ENCODE measurements at places on chromosomes 2 and 18.

DNA sequence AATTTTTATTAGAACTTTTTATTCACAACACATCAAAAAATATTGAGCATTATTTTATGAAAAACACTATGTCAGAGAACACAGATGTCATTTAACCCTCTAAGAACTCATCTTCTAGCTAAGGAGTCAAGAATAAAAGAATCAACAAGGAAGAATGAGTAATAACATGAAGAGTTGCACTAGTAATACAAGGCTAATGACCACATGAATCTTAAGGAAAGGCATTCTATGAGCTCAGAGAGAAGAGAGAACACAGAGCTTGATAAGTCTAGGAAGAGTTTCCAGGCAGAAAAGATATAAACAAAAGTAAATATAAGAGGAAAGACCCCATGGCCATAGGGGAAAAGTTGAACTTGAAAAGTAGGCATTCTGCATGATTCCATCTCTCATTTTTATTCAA is 166.5 kb downstream of the MAIP1 start:
- no peak for DNase-seq

DNA sequence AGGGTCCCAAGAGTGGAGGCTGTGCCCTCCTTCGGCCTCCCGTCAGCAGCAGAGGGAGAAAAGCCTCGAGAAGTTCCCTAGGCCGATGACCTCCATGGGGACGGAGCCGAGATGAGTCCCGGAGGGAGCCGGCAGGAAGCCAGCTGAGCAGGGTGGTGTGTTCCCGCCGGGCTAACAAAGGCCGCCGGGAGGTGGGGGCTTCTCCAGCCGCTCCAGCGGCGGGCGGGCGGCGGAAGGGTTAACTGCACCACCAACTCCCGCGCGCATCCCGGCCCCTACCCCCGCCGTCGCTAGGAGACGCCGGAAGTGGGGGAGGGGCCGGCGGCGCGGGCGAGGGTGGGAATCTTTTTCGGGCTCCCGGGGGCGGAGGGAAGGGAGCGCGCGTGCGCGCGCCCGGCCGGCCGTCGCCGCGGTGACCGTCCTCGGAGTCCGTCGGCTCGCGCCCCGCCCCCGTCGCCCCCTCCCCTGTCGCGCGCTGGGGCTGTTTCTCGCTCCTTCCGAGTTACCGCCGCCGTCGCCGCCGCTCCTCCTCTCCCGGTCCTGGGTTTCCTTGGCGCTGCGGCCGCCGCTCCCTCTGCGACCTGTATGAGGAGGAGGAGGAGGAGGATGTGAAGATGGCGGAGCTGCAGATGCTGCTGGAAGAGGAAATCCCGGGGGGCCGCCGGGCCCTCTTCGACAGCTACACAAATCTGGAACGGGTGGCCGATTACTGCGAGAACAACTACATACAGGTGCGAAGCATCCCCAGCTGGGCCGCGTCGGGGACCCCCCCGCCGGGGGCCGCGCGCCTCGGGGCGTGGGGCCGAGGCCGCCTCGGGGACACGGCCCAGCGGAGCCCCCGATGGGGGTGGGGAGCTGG is at the start of gene ABI2:
Gene ABI2, plus strand, starts transcription at position 494 of the 859 bp plus-strand sequence. Its CDS starts 121 bp downstream, at position 615.
- DNase-seq = peak; percentile 96

DNA sequence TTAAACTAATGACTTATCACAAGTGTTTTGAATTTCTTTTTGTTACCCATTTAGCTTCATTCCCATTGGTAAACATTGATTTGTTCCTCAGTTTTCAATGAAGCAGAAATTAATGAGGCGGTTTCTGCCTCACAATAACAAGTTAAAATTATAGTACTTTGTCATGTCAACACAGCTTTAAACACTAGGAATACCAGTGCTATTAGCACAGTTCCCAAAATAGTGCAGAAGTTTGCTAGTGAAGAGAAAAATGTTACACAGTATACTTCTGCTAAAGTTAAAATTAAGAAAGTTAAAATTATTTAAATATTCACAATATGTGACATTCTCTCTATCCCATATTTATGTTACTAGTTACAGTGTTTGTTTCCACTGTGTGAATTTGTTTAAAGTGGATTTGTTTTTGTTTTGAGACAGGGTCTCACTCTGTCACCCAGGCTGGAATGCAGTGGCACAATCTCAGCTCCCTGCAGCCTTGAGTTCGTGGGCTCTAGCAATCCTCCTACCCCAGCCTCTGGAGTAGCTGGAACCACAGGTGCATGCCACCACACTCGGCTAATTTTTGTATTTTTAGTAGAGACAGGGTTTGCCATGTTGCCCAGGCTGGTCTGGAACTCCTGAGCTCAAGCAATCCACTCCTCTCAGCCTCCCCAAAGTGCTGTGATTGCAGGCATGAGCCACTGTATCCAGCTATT is 3.8 kb upstream of the CHN1 start:
- no peak for DNase-seq

GRCh38 chr2:145012214-145012670 is 492.3 kb upstream of the ZEB2 start:
- no peak for DNase-seq

DNA sequence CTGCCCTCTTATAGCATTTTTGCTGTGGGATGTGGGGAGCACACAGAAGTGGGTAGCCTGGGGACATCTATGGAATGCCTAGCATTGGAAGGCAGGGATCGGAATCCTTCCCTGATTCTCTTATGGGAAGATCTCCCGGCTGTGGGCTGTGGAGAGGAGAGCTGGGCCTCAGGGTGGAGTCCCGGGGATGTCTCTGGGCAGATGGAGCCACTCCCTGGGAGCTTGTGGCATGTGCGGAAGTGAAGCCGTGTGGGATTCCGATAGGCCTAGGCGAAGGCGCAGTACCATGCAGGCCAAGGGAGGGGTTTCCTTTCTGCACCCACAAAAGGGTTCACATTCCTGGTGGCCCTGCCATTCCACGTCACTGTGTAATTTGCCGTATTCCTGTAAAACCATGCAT is 87.9 kb downstream of the GLI2 start:
- DNase-seq = no peak

GRCh38 chr18:57294547-57294946 is 57.8 kb upstream of the ST8SIA3 start:
- DNase-seq = no peak

DNA sequence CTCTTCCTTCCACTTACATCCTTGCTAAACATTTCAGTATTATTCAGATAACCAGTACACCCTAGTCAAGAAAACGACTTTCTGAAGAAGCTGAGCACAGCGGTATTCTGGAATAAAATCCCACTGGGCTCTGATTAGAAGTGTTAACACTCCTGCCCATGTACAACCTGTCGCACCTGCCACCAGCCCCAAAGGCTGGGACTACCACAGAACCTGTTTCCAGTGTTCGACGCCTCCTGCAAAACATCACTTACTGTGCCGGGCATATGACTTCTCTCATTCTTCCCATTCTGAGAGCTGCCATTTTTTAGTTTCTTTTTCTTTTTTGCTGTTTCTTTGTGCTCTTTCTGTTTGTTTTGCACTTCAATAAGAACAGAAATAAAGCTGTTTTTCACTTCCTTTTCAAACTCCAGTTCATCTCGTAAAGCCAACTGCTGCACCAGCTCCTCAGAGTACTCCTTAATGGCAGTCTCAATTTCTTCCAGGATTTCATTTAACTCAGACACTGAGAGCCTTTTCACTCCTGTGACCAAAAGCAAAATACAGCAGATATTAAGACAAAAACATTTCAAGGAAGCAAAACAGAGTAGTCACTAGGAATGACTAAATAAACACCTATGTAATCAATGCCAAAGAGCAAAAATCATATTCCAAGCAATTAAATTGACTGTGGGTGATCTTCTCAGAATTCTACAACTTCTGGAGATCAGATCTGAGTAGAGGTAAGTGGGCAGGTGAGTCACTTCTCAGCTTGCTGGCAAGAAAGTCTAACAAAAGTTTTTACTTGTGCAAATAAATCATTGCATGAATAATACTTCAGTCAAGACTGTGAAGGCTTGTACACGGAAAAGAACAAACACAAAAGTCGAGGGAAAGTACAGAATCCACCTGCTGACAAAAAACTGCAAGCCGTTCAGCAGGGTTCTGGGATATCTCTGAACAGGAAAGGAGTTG is 19.3 kb downstream of the FEZ2 start:
- DNase-seq = no peak

DNA sequence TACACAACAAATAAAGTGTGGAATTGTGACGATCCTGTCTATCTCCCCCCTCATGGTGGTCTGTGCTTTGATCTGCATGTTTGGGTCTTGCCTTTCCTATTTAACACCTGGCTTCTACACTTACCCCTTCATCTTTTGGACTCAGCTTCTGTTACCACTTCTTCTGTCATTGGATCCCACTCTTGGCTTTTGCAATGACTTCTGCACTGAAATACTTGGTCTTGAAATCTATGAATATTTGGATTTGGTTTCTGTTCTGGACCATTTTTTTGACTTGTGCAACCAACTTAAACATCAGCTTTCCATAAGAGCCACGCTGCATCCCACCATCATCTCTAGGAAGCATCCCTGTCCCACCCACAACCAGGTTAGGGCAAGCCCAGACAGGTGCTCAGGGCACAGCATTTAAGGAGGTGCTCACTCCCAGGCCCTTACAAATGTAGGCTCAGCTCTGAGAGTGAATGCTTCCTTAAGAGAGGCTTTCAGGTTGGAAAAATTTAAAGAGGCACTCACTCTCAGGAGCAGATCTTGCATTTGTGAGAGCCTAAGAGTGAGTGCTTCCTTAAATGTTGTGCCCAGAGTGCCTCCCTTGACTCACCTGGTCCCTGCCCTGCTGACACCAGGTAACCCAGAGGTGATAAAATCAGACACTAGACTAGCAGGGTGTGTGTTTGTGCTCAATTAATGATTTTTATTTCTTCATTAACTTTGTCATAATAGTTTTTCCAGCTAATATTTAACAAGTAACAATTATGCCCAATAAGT is 124.5 kb upstream of the SH3BP4 start:
- no peak for DNase-seq

DNA sequence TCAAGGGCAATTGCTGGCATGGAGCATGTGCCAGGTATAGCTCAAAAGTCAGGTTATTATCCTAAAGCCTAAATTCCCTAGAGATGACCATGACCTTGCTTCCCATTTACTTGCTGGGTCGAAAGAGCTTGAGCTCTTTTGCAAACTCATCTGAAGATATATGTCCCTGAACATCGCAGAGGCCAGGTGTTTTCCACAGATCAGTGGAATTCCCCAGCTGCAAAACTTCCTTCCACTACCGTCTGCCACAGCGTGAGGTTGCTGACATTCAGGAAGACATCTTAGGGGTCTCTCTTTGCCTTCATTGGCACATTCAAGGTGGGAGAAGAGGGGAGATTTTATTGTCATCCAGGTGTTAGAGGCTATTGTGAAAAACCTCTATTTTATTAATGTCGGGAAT is 171.0 kb downstream of the MIB1 start:
- DNase-seq = no peak

- DNase-seq = no peak
Measured at GRCh38 chr2:214837466-214837865, 28.0 kb upstream of the BARD1 start.

DNA sequence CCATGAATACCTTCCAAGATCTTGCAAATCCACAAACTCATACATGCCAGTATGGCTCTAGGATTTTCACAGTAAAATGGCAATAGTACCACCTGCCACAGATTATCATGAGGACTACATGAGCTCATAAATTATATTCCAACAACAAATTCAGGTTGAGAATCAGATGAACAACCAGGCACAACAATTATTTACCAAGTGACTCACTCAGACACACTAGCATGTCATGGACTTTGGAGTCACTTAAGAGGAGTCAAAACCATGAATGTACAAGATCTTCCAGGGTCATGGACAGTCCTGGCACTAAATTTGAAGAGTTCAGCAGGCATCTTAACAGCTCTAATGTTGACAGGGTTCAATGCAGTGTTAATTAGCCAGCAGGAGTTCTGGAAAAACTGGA is 34.4 kb upstream of the BZW1 start:
- no peak for DNase-seq

GRCh38 chr18:44896846-44897245 is 216.2 kb downstream of the SETBP1 start:
- DNase-seq = no peak

- peak; percentile 80 for DNase-seq
Measured at GRCh38 chr2:54455563-54456361, at the start of gene SPTBN1. TSS of gene SPTBN1 (plus strand) at chr2:54456327. CDS start at chr2:54526419, 70,092 bp downstream.

DNA sequence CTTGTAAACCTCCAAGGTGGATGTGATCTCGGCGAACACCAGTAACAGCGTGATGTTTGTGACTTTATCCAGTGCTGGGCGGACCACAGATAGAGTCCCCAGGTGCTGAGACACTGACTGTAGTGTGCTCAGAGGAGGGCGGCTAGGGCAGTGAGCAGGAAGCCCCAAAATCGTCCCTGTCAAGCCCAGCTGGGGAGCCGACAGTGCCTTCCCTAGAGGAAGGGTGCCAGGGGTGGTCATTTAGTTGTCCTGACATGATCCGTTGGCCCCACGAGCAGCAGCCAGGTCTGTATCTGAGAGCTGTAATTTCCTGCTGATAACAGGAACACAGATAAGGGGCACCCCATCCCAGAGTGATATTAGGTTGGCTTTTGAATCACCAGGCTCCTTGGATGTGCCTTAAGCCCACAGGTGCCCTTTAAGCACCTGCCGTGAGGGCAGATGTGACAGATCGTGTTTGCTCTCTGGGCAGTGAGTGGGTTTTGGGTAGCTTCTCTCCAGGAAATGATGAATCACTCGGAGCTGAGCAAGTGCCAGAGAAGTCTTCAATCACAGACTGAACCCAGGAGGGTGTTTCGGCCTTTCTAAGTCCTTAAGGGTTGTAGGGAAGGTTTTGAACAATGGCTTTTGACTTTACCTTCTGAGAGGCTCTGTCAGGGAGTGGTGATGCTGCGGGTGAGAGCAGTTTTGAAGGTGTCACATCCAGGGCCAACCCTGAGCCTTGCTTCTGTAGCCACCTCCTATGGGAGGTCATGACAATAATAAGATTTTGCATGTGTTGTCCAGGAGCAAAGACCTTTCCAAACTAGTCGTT is 7.7 kb downstream of the LPIN1 start:
- no peak for DNase-seq

- no peak for DNase-seq
Measured at GRCh38 chr2:75513616-75514170, 47.0 kb downstream of the EVA1A start.

GRCh38 chr2:178579006-178579405 is 98.7 kb downstream of the PLEKHA3 start:
- DNase-seq = no peak

DNA sequence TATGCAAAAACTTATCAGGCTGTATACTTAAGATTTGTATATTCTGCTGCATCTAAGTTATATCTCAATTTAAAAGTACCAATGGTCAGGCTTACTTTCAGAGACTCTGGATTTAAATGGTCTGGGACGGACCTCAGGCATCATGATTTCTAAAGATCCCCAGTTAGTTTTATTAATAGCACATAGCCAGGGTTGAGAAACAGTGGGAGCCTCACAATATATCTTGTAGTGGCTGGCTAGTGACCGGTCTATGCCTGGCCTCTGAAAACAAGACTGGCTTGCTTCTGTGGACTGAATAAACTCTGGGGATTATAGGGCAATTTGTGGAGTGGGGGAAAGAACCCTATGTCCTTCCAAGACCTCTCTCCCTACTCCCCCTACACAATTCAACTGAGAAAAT is 162.5 kb upstream of the SLC1A4 start:
- DNase-seq = no peak

GRCh38 chr2:152432206-152432653 is 97.3 kb downstream of the FMNL2 start:
- DNase-seq = no peak
